ENCODE measurements at places on chromosomes 16 and 17.

- no peak for DNase-seq
These were observed 53.1 kb downstream of the LITAF start for GRCh38 chr16:11533588-11533987.

GRCh38 chr16:2447920-2448583, 11.9 kb upstream of the TEDC2 start:
- no peak for DNase-seq

GRCh38 chr16:81975637-81976036, 35.6 kb downstream of the SDR42E1 start:
- DNase-seq = no peak

DNA sequence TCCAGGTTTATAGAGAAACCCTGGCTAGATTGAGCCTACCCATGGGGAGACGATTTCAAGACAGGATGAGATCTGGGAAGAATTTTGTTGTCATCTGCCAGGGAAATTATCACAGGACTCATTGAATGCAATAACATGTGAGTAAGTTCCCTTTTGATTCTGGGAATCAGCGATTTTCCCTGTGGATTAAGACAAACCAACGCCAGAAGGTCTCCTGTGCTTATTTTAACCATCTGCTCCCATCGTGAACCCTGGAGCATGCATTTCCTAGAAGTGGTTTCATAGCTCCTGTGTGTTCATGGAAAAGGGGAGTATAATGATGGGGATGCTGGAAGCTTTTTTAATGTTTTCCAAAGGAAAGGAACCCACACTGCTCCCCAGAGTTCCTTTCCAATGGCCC, 21.0 kb upstream of the ARHGAP44 start:
- no peak for DNase-seq

DNA sequence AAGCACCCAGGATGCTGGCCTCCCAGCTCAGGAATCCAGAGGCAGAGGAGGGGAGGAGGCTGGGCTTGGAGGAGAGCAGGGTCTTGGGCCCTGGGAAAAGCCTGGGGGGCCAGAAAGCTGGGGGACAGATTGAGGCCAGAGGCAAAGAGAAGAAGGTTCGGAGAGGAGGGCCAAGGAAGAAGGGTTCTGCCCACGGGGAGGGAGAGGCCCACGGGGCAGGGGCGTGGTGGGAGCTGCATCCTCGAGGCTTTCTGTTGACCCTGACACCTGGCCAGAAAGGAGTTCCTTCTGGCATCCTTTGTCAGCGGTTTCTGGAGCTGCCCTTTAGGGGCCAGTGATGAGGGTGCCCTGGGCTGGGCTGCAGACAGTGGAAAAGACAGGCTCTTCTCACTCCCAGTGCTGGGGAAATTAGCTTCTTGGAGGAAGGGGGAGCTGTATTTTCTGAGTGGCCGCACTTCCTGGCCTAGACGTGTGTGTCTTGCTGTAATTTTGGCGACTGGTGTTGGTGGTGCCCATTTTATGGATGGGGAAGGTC, 308.7 kb downstream of the SEC14L1 start:
- no peak for DNase-seq

DNA sequence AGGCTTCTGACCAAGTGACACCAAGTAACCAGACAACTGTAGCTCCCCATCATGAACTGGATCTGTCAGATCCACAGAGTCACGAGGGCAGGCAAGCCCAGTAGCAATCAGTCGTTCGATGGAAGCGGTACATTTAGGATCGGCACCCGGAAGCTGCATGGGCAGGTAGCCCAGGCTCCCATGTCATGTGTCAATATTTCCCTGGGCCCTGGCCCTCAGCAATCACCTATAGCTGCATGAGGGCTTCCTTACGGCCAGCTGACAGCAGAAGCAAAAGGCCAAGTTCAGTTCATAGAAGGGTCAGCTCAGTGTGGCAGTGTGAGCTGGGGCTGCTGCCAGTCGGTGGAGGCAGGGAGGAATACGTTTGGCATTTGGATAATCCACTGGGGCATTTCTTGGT, 31.8 kb downstream of the MRPS23 start:
- no peak for DNase-seq

- no peak for DNase-seq
These were observed 1.2 kb downstream of the COASY start for GRCh38 chr17:42563143-42563509.

GRCh38 chr16:27712251-27712711, 162.3 kb downstream of the KATNIP start:
- DNase-seq = no peak

DNA sequence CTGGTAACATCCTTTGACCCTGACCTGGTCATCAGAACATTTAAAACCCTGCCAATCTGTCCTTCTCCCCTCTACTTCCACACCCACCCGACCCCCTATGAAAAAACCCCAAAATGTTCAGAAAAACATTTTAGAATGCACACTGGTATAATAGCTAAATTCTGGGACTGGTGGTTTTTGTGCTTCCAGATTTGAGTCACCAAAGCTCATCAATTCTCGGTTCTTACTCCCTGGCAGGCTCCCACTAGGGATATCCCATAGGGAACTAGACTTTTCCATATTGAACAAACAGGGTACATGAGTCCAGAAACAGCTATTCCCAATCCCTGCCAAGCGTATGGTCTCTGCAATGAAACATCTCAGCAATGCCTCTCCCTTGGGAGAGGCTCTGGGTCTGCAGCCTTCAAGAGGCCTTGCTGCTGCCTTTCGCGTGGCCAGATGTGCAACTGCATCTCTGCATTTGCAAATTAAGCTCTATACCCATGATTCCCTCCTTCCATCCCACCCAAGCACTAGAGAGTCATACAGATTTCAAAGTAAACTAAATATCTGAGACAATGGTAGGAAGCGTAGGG, 67.7 kb downstream of the SMG6 start:
- DNase-seq = no peak

GRCh38 chr16:64012166-64012565, 1109.7 kb downstream of the CDH11 start:
- DNase-seq = no peak

GRCh38 chr17:67421869-67422273, 44.8 kb downstream of the PITPNC1 start:
- DNase-seq = no peak

DNA sequence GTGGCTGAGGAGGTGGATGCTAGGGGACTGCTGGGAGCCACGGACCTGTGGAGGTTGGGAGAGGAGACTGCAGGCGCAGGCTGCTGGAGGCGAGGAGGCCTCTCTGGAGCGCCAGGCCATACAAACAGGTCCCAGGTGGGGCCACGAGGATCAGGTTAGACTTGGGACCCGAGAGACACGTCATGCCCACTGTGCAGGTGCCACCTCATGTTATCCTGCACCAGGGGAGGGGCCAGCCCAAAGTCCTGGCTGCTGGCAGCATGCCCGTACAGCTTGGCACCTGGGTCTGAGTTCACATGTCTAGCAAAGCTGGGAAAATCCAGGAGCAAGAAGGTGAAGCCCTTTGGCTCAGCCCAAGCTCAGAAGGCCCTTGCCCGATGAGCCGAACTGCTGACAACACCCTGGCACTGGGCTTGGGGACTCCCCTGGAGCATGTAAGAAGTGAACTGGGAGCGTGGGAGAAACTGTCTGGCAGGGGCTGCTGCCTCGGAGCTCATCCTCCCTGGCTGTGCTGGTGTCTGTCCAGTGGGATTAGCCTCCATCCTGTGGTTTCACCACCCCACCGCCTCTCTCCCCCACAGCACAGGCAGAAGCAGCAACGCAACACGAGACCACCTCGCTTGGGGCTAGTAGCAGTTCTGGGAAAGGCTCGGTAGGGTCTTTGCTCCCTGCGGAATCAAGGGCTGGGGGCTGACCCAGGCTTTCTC, 5.3 kb downstream of the ARHGDIA start:
- no peak for DNase-seq

DNA sequence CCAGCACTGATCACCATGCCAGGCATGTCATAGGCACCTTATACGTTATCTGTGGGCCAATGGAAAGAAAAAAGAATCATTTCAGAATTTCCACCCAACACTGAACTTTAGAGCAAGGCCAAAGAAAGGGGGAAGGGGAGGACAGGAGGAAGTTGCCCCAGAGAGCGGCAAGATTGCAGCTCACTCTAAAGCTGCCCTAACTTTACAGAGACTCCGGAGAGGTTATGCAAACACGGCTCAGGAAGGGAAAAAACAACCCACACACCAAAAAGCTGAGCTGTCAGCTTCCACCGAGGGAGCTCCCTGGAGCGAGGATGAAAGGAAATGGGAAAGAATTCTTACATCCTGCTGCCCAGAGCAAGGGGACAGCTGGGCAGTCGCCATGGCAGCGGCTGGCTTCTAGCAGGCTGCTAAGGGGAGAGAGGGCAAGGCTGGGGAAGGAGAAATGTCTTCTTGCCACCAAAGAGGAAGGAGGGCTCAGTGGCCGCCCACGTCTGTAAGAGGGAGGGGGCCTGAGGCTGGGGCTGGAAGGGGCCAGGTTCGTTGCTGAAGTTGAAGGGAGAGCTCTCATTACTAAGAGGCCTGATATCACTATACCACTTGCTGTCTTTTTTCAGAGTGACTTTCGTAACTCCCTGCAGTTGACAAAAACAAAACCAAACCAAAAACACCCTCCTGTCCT, 18.2 kb downstream of the COTL1 start:
- peak; percentile 55 for DNase-seq

DNA sequence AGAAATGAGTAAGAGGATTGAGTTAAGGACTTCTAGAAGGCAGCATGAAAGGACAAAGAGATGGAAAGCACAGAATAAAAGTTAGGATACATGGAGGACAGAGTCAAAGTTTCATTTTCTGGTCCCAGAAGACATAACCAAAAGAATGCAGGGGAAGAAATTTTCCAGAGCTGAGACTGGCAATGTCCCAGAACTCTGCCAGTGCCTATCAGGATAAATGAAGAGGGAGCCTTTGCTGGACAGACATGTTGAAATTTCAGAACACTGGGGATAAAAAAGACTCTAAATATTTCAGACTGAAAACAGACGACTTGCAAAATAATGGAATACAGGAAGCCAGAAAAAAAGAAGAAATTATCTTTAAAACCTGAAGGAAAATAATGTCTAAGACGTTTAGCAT, 55.7 kb downstream of the NT5M start:
- no peak for DNase-seq

- DNase-seq = no peak
These were observed 8.9 kb upstream of the KRT19 start for GRCh38 chr17:41536741-41537613.

DNA sequence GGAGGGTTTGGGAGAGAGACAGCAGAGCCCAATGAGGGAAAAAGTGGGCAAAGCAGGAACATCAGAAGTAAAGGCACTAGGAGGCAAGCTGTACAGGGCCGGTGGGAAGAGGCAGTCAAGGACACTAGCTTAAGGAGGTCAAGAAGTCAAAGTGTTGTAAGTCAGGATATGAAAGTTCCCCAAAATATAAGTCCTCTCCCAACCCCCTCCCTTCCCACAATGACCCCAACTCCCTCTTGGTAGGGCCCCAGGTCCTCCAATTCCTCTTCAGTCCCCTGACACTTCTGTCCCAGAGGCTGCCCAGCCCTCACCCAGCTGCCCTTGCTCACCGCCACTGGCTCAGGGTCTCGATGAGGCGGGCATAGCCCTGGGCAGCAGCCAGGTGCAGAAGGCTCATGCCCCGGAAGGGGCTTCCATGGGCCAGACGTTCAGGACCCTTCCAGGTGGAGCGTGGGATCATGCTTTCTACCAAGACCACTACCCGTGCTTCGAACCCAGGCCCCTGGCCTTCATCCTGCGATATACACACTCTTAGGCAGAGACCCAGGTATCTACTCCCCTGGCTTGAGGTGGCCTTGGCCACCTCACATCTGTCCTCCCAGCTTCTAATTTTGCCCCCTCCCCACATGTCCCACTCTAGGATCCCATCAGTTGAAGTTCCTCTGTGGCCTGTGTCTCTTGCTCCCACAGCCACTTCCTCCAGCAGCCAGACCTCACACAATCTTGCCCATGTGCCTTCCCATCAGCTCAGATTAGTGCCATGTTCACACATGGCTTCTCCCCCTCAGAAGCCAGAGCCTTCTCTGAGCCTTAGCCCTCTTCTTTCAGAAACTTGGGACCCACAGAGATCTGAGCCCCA, 5.9 kb upstream of the SPAG7 start:
- no peak for DNase-seq

DNA sequence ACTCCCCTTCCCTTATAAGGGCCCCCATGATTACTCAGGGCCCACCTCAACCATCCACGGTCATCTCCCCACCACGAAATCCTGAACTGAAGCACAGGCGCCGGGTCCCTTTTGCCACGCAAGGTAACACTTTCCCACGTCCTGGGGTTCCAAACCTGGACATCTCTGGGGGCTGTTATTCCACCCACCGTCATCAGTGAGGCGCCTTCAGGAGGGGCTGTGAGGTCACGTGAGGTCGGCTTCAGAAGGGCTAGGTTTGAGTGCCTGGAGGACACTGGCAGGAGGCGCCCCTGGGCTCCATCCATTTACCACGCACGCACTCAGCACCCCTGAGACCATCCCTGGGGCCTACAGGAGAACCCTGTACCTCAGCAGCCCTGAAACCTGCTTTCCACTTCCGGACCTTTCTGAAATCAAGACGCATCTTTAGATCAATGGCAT, 4.1 kb downstream of the CD2BP2 start:
- no peak for DNase-seq

- no peak for DNase-seq
These were observed 727 bp upstream of the MBTPS1 start for GRCh38 chr16:84117494-84117843.

GRCh38 chr17:72135546-72136325, 14.9 kb downstream of the SOX9 start:
- DNase-seq = no peak

GRCh38 chr17:37671824-37672547, 28.7 kb upstream of the DDX52 start:
- DNase-seq = no peak

GRCh38 chr17:6948562-6948961, 47.3 kb upstream of the ALOX12 start:
- DNase-seq = no peak

DNA sequence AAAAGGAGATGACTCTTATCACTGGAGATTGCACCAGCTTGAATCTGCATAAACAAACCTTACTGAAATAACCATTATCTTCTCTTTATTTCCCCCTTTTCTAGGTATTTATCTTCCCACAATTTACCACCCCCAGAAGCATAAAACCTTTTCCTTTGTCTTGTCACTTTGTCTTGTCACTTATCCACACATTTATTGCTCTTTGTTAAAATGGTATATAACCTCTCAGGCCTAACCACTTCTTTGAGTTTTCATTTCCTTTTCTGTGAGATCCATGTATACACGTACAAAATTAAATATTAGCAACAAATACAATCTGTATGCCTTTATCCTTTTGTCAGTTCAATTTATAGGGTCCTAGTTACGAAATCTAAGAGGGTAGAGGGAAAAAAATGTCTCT, 122.9 kb downstream of the CACNG3 start:
- no peak for DNase-seq

- peak; percentile 12 for DNase-seq
These were observed 1.5 kb downstream of the PDF start for GRCh38 chr16:69328854-69329316.

- DNase-seq = no peak
These were observed 964.4 kb upstream of the GOT2 start for GRCh38 chr16:59698346-59699020.

GRCh38 chr17:4389079-4389478, 22.6 kb upstream of the UBE2G1 start:
- DNase-seq = no peak

DNA sequence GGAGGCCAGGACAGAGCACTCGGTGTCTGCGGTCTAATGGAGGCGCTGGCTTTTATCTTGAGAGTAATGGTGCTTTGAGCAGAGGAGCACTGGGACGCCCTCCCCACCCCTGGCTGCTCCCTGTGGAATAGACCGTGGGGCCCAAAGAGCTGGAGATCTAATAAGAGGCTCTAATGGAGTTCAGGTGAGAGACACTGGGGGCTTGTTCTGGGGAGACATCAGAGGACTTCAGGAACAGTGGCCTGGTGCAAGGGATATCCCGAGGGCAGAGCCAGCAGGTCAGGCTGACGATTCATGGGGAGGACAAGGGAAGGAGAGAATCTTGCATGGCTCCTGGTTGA, 9.5 kb upstream of the KRT19 start:
- DNase-seq = no peak

Data from activated B cell treated with CpG ODN at 0.5 μM for 24 hours (primary cell).